Vagina (tissue), 2 donors: ENCODE measurements at places on chromosomes 12 and 14.

GRCh38 chr12:7361265-7361664 lies 57.4 kb downstream of the ACSM4 start:
- DNase-seq: no peak

DNA sequence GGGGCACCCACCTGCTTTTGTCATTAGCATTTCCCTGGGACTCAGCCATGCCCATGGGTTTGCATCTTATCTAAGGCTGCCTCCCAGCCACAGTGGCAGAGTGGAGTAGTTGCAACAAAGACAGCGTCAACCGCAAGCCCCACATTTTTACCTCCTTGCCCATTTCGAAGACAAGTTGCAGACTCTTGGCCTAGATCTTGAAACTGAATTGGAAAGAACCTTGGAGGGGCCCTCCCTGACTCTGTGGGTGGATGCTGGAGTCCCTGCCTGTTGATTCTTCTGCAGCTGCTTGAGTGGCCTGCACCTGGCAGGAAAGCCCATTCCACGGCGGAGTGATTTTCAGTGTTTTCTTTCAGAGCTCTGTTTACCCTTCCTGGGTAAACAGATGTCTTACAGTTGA lies 309.0 kb downstream of the VRK1 start:
- no peak for DNase-seq

GRCh38 chr12:127555071-127555470 lies 711.9 kb upstream of the TMEM132C start:
- no peak for DNase-seq

GRCh38 chr12:50166799-50167048 lies 445 bp downstream of the CERS5 start:
- DNase-seq: no peak

- no peak for DNase-seq
These were observed 50.3 kb upstream of the DYNC1H1 start for GRCh38 chr14:101914083-101914482.

DNA sequence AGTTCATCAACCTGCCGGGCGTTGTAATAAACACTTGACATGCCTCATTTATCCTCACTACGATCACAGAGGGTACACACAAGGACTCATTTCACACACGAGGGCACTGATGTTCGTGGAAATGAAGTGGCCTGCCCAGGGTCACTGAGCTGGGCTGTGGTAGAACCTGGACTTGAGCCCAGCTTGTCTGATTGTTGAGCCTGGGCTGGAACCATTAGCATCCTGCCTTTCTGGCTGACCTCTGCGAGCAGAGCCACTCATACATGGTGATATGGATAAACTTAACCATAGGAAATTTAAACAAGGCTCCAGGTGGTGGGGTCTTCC lies 16.6 kb upstream of the JDP2 start:
- no peak for DNase-seq

DNA sequence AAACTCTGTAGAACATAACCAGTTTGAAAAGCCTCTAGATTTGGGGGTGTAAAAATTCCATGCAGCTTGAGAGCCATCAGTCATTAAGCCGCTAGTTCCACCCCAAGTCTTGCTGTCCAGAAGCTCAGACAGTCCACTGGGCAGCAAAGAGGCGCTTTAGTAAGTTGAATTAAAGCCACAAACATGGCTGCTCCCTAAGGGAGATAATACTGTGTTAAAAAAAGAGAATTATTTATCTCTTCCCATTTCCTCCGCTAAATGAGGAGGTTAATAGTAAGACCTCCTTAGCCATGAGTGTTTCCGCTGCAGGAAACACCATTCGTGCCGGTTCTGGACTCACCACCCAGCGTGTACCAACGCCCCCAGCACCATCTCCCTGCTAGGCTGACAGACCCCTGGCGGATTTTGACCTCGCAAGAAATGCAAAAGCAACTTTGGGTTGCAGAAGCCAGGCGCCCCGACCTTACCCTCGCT lies 536 bp downstream of the TM7SF3 start:
- no peak for DNase-seq

DNA sequence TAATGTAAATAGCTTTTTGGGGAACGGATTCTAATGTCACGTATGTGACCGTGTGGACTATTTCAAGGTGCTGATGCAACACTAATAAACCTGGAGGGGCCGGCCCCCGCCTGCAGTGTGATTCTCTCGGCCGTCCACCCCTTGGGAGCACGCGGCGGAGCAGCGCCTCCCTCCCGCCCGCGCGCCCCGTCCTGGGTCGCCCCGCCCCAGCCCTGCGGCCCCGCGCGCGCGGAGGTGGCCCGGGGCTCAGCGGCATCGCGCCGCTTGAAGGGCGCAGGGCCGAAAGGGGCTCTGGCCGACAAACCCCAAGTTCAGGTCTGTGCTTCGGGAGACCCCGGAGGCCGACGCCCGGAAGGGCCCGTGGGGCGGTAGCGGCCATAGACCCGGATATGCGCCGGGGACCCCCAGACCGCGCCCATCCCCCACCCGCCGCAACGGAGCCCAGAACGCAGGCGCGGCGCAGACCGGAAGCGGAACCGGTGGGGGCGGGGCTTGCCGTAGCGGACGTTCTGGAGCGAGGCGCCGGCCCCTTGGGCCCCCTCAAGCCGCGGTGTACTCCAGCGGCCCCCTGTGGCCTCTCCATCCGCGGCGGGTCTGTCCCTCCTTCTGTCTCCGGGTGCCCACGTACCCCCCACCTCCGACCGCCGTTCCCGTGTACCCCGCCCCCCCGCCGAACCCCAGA lies at the start of gene TEX22:
TSS of gene TEX22 (plus strand) at position 495 of the 682 bp plus-strand sequence. CDS start 803 bp downstream, outside the sequence.
- DNase-seq: no peak

GRCh38 chr12:124481257-124481750 lies 86.1 kb downstream of the NCOR2 start:
- DNase-seq: no peak

DNA sequence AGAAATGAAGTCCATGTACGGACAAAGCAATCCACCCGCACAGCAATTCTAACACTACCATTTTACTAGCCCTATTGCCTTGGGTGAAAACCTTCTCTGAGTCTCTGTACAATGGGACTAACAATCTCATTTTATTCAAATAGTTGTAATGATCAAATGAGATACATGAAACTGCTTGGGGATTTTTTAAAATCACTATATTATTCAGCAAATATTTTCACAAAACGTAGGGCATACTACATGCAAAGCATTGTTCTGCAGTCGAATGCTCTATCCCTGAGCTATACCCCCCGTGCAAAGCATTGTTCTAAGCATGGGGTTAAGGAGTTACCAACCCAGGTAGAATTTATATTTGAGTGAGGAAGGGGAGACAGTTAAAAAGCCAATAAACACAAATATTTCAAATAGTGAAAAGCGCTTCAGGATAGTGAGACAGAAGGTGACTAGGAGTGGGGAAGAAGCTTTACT lies 554 bp upstream of the ATF7 start:
- DNase-seq: no peak

DNA sequence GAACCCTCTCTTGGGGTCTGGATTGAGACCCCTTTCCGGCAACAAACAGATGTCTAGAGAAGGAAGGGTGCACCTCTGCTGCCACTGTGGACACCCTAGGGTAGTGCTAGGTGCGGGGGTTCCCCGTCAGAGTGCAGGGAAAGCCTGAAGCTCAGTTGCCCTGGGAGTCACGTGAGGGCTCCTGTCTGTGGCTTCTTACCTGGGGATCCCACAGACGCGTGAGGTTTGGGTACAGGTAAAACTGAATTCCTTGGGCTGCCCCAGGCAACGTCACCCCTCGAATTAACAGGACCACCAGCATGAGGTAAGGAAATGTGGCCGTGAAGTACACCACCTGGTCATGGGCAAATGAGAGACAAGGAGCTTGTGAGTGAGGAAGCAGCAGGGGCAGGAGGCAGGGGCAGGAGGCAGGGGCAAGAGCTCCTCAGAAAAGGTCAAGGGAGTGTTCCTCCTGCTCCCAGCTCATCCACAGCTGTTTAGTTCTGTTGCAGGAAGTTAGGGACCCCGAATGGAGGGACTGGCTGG lies 21.0 kb upstream of the SLC6A12 start:
- peak; percentile 52 for DNase-seq

- no peak for DNase-seq
These were observed 93.8 kb downstream of the RFLNA start for GRCh38 chr12:124388679-124389137.

- DNase-seq: no peak
These were observed 339.3 kb upstream of the SFSWAP start for GRCh38 chr12:131371401-131372170.

GRCh38 chr14:72774141-72774540 lies 119.8 kb downstream of the DPF3 start:
- DNase-seq: no peak

DNA sequence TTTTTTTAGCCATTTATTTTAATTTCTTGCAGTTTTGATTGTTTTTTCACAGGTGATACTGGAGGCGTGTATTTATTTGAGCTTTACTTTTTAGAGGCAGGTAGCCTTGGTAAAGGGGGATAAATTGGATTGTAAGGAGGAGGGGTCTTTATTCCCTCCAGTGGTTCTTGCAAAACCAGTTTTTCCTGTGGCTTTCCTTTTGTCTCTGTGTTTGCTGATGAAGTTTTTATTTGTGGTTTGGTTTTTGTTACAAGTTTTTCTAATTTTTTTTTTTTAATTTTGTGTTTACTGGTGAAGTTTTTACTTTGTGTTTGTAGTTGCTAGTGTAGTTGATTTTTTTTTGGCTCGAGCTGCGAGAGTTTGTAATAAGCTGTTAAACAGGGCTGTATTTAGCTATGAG lies 278.5 kb downstream of the PRKD1 start:
- DNase-seq: no peak

- DNase-seq: no peak
These were observed 2.8 kb upstream of the KTN1 start for GRCh38 chr14:55577229-55577628.

- no peak for DNase-seq
These were observed 78.4 kb downstream of the DAD1 start for GRCh38 chr14:22510527-22511110.

GRCh38 chr12:110931315-110931728 lies 10.9 kb upstream of the MYL2 start:
- no peak for DNase-seq

DNA sequence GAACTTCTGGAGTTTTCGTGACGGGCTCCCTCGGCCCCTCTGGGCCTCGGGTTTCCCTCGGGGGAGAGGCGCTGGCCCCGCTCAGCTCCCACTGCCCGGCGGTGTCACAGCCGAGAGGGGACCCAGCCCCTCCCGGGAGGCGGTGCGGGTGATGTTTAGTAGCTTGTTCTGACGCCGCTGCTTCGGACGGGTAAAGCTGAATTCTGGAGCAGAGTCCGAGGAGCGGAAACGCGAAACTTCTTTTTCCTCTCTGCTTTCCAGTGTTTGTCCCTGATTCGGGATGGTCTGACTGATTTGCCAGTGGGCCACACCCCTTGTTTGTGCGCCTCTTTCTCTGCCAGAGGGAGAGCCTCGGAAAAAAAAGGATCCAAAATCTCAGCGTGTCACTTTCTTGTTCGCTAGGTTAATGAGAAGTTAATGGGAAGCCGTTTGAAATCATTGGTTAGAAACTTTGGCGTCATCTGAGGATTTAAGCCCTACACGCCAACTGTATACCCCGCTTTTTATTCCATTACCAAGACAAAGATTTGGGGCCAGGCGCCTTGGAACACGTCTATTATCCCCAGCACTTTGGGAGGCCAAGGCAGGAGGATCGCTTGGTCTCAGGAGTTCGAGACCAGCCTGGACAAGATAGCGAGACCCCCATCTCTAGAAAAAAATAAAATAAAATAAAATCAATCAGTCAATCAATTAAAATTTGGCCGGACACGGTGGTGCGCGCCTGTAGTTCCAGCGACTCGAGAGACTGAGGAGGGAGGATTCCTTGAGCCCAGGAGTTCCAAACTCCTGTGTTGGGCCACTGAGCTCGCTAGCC lies 756 bp downstream of the TULP3 start:
- DNase-seq: no peak

DNA sequence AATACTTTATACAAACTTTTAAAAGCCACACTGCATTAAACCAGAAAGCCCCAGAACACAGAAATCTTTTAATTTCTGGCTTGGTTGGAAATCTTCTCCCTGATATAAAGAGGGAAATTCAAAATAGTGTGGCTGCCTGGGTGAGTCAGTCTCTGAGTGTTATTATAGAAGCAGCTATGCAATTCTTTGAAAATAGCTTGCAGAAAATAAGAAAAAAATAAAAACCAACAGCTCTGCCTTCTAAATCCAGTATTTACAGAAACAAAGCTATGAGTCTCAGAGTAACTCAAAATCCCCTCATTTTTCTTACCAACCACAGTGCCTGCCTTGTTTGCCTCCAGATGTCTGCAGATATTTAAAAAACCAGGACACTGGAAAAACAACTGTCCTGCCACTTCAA lies 68.6 kb upstream of the FERMT2 start:
- DNase-seq: no peak

DNA sequence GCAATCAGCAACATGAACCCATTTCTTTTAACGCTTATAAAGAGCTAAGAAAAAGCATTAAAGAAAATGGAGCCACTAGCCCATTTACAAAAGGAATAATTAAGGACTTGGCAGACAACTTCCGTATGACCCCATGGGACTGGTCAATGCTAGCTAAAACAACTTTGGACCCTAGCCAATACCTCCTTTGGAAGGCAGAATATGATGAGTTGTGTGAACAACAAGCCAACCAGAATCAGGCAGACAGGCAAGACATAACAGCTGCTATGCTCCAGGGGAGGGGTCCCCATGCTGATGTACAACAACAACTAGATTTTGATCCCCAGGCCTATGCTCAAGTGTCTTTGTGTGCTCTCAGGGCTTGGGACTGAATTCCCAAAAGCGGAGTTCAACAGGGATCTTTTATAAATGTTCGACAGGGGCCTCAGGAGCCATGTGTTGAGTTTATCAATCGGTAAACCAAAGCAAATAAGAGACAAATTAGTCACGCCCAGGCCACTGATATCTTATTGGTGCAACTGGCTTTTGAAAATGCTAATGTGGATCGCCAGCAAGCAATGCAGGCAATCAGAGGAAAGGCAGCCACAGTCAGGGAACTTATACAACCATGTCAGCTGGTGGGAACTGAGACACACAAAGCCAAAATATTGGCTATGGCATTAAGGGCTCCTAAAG lies 254.4 kb upstream of the DIO2 start:
- DNase-seq: no peak

- DNase-seq: peak; percentile 82
These were observed 2.3 kb downstream of the KRT5 start for GRCh38 chr12:52517888-52518287.

GRCh38 chr12:2410496-2410895 lies 357.7 kb downstream of the CACNA1C start:
- DNase-seq: no peak

- DNase-seq: no peak
These were observed 188.0 kb downstream of the CAND1 start for GRCh38 chr12:67457136-67457535.

GRCh38 chr14:66383257-66383656 lies 102.9 kb upstream of the CCDC196 start:
- DNase-seq: no peak

GRCh38 chr12:38872156-38872555 lies 33.2 kb downstream of the CPNE8 start:
- DNase-seq: no peak

DNA sequence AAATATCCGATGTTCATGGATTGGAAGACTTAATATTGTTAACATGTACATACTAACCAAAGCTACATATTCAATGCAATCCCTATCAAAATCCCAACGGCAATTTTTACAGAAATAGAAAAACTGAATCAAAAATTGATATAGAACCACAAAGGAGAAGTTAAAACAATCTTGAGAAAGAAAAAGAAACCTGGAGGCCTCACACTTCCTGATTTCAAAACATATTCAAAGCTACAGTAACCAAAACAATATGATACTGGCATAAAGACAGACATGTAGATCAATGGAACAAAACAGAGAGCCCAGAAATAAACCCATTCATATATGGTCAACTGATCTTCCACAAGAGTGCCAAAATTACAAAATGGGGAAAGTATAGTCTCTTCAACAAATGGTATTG lies 5.4 kb upstream of the PELI2 start:
- DNase-seq: no peak
